ENCODE measurements at places on chromosomes 16 and 17.

DNA sequence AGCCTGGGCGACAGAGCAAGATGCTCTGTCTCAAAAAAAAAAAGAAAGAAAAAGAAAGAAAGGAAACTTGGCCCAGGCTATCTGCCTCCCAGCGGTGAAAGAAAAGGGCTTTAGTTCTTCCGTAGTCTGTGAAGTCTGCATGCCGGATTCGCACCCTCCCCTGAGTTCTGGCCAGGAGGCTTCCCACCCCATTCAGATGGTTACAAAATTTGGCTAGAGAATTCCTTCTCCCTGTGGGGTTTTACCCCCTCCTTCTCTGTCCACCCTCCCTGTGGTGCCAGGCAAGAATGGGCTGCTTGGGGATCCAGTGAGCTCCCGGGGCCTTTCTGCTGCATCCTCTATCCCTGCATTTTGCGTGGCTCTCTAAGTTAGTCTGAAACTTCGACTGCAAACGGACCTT lies 37.8 kb downstream of the PAFAH1B1 start:
- no peak for DNase-seq

DNA sequence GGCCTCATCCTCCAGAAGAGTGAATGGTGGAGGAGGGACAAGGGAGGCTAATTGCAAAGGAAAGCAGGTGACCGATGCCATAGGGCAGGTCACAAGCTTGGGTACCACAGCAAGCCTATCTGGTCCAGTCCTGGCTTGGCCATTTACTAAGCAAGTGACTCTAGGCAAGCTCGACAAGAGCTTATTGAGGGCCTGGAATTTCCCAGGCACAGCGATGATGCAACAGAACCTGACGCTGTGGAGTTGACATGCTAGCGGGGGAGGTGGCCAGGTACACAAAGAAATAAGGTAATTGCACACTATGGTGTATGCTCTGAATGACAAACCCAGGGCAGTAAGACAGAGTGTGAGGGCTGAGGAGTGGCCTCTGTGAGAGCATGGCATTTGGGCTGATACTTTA lies 98.5 kb downstream of the PGS1 start:
- DNase-seq = no peak

- no peak for DNase-seq
Measured at GRCh38 chr17:74116087-74116717, 87.3 kb upstream of the RPL38 start.

DNA sequence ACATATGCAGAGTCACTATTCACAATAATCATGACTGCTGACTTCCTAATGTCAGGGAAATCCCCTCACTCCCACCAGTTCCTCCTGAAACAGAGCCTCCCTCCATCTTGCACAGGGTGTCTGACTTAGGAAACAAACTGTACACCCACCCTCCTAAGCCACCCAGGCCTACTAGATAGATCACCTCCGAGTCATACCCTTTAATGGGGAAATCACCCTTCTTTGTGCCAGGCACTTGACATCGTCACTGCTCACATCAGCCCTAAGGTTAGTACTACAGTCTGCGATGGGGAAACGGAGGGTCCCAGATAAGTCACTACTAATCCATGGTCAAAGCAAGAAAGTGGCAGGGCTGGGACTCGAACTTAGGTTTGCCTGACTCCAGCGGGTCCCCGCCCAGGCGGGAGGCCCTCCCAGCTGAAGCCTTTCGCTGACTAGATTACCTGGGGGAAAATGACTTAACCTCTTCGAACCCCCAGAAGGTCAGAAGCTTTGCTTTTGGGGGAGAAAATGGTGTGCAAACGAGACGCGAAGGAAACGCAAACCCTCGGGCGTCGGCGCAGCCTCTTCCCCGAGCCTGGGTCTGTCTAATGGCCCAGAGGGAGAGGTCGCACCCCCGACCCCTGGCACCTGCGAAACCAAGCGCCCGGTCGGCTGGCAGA lies 3.4 kb upstream of the MLLT6 start:
- DNase-seq = no peak

DNA sequence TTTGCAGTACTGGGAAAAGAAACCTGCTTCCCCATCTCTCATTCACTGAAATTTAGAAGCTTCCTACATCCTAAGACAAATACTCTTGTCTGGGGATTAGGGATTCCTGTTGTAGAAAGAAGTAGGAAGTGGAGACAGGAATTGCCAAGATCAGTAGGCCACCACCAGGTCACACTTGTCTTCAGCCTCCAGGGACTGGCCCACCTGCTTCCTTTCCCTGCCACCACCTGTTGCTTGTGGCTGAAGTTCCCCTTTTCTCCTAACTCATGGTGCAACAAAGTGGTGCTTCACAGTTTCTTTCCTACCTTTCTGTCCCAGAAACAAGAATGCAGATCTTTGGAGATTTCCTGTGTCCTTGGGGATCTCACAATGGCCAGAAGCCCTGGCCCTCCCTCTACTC lies 82.4 kb downstream of the WNT3 start:
- DNase-seq = no peak

GRCh38 chr16:49833796-49834530 lies 21.9 kb downstream of the ZNF423 start:
- no peak for DNase-seq

GRCh38 chr17:80426671-80427326 lies 11.8 kb downstream of the ENDOV start:
- DNase-seq = no peak

DNA sequence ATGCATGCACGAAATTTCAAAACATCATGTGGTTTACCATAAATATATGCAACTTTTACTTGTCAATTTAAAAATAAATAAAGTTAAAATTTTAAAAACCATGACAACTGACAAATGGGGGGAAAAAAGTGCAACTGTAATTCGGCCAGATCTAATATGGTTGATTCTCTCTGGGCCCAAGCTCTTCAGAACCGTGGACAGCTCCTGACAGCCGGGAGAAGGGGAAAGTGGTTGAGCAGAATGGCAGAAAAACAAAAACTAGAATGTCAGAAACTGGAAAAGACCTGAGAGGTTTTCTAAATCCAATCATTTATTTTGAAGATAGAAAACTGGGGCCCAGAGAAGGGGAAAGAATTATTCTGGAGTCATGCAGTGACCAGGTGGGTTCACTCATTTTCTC lies 126.6 kb downstream of the TMEM132E start:
- no peak for DNase-seq

- DNase-seq = no peak
Measured at GRCh38 chr17:1001640-1002411, 4.9 kb downstream of the TIMM22 start.

GRCh38 chr16:69894676-69895075 lies 56.5 kb upstream of the CLEC18A start:
- no peak for DNase-seq

DNA sequence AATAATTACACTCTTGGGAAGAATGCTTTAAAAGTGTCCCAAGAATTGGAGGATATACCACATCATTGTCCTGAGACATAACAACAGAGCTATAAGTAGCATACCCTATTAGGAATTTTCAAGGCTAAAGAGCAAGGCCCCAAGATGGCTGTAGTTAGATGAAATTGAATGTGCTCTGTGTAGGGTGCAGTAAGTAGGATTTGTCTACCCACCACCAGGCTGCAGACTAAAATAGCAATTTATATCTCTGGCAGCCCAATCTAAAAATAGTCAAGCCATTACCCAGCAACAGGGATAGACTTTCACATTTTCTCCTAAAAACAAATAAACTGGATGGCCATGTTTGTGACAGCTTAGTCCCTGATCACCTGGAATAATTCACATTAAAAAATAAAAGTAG lies 5.6 kb downstream of the MMD start:
- no peak for DNase-seq

DNA sequence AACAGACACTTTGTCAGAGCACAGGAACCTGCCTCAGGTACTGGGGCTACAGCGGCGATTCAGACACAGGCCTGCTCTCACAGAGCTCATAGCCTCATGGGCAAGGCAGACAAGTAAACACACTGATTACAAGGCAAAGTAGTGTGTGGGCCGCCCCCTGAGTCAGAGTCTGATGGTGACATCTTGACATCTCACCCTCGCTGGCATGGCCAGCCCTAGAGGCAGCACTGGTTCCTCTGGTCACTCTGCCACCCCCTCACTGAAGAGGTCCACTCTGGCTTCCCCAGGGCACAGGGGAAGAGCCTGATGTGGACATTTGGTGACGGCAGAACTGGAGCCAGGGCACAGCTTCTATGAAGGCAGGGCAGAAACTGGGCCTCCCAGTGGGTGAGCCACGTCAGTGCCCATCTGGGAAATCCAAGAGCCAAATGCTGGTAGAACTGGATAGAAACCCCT lies 32.9 kb upstream of the TOB1 start:
- no peak for DNase-seq

- DNase-seq = no peak
Measured at GRCh38 chr16:55569025-55569424, 2.5 kb downstream of the CAPNS2 start.

GRCh38 chr17:45708707-45709290 lies 75.3 kb upstream of the CRHR1 start:
- DNase-seq = no peak
